ENCODE measurements at places on chromosomes 4 and X.

DNA sequence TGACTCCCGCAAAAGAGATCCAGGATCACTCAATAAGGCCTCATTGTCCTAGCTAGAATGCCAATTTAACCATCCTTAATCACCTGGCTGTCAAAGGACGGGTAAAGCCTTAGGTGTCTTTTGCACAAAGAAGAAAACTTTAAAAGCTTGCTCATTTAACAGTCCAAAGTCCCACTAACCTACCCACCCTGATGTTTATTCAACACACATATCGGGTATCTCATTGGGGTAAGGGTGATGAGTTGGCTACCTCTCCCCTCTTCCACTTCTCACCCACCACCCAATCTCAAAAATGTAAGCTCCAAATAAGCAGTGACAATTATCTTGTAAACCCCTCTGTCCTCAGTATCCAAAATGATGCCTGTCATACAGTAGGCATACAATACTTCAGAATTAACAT lies 988 bp upstream of the SRD5A3 start:
- DNase-seq: no peak

DNA sequence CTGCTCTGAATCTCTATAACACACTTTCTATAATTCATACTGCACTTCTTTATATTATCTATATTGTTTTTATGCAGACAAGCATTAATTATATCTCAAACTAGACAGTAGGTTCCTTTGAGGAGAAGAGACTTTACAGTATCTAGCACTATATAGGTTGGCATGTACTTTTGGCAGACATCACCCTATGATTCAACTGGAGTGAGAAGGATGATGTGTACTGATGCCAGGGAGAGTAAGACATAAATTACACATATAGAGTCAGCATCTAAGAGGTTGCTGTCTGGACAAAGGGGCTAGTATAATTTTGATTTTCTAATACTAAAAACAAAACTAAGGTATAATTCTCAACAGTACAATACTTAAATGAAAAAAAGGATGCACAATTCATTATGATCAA lies 5.1 kb upstream of the RBM41 start:
- no peak for DNase-seq

DNA sequence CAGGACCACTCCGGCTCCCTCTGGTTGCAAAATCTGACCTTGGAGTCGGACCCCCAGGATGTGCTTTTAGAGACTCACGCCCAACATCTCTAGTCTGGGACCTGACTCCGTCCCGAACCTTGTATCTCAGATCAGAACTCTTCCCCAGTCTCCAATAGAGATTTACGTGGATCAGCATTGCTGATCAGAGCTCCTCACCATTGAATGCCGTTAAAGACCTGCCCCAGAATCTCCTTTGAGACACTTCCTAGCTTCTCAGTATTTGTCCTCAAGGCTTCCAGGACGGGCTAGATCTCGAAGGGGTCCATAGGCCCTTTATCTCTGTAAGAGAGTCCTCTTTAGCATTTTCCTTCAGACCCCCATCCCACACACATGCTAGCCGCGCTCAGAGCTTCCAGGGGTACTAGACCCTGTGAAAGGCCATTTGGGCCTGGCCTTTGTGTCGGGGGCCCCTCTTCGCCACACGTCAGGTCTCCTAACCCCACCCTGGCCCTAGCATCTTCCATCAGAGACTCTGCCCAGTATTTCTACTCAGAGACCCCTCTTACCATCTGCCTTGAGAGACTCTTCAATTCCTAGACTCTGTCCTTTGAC lies 662 bp downstream of the UBA1 start:
- no peak for DNase-seq

GRCh38 chrX:152445926-152446325 lies 5.2 kb downstream of the GABRA3 start:
- DNase-seq: no peak

DNA sequence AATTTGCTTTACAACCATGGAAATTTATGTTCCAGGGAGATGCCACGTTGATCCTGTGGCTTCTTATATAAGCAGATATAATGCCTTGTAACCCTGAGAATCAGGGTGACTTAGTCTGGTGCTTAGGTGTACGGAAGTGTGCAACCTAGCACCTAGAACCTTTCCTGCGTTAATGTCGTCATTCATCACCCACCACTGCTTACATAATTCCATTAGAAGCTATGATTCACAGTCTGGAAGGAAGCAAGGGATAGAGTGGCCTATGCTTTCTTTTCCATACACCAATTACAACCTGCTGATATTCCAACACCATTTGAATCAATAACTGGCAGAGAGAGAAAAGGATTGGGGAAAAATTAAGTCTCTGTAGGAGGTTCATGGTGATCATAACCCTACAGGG lies 17.3 kb upstream of the CXCL8 start:
- DNase-seq: no peak

GRCh38 chr4:142194905-142195304 lies 558.5 kb downstream of the IL15 start:
- DNase-seq: no peak

DNA sequence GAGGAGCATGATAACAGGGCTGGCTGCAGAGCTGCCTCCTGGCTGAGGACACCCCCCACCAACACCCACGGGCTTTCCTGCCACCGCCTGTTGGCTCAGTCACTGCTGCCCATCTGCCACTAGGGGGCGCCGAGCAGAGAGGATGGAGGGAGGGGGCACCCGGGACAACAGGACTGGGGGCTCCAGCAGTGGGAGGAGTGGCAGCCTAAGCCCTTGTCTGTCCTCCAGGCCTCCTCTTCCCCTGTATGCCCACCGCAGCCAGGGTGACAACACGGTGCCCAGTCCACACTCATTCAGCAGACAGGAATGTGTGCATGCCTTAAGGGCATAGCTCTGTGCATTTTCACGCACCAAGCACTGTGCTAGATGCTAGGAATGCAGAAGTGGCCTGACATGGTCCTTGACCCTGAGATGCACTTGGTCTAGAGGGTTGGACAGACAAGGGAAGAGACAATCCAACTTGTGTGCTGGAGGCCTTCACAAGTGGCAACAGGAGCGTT lies 149.9 kb downstream of the AMMECR1 start:
- DNase-seq: no peak

DNA sequence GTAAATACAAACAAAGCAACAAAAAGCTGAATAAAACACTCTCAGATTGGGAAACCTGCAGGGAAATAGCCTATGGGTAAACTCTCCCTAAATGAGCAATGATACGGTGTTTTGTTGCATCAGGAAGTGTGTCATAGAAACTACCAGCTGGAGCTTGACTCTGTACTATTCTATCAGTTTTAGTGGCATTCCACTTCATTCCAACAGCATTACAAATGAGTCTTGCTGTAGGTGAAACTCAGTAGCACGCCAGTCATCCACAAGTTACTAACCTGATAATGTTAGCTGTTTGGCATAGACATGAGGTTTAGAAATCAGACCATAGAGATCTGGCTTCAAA lies 24.9 kb downstream of the FGFBP1 start:
- DNase-seq: no peak

- DNase-seq: no peak
Measured at GRCh38 chr4:113935190-113935589, 44.3 kb downstream of the ARSJ start.

- no peak for DNase-seq
Measured at GRCh38 chr4:53748328-53748772, 157.1 kb upstream of the LNX1 start.

- no peak for DNase-seq
Measured at GRCh38 chr4:112127048-112127637, 18.1 kb upstream of the FAM241A start.

GRCh38 chr4:8311101-8312068 lies 41.8 kb downstream of the HTRA3 start:
- DNase-seq: no peak

DNA sequence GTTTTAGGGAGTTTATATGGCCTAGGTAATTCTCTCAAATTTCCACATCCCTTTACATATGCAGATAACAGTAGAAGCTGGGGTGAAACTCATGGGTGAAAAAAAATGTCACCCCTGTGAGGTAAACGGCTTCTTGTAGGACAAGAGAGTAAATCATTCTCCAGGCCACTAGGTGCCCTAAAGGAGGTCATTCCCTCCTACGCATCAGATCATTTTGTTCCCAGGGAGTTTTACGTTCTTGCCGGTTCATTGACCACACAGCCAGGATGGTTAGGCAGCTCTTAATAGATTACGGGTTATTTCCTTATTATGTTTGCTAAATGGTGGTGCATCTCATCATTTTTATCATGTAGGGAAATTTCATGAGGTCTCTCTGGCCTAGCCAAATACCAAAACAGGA lies 225.8 kb upstream of the NOCT start:
- DNase-seq: no peak

DNA sequence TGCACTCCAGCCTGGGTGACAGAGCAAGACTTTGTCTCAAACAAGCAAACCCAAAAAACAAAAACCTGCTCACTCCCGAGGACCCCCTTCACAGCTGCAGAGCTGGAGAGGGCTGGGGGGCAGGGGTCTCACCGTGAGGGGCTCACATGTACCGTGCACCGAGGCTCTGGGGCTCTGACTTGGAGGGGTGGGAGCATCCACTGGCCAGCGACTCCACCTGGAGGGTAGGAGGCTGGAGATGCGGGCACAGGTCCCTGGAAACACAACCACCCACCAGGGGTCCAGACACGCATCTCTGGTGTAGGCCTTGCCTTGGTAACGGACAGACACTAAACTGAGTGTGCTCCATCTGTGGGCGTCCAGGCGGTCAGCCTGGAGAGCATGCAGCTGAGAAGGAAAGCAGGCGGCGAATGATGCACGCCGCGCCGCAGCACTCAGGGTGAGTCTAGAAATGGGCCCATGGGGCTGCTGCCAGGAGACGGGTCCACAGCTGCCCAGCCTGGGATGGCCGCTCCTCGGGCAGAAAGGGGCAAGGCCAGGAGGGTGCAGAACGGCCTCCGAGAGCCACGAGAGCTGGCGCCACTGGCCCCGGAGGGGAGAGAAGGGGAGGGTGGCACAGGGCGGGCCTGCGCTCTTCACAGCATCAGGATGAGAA lies 26.1 kb downstream of the PPP2R3B start:
- no peak for DNase-seq

DNA sequence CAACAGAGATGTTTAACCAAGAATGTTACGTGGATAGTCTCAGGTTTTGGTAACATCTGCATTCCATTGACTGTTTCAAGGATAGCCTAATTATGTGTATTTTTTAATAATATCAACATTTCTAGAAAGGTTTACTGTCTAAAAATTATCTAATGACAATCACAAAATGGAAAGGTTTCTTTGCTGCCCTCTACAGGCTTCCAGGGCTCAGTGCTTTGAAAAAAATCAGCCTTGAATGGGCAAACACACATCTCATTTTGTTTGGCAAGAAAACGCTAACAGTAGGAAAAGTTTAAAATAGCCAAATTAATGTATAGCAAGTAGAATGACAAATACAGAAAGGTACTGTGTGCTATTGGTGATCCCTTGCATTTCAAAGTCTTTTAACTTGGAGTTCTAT lies 223.4 kb upstream of the PRPS2 start:
- peak; percentile 1 for DNase-seq

- no peak for DNase-seq
Measured at GRCh38 chr4:177161781-177162180, 147.9 kb upstream of the NEIL3 start.
